ENCODE measurements at places on chromosomes 5 and 9. TPM values are rescaled to one million over a fixed set of nuclear protein-coding genes. Genes with fewer than 3 reads are reported as not detected.

Gene PRDM12
- not detected for total RNA-seq

Gene ZMAT2
- total RNA-seq: 31.8 TPM

Gene NUTM2F
- not detected for total RNA-seq

Gene INSL4
- not detected for total RNA-seq

Gene HRH2
- total RNA-seq: 6.9 TPM

Gene EFNA5
- 4.2 TPM for total RNA-seq

Gene LIFR
- 80.4 TPM for total RNA-seq

Gene PAIP1
- total RNA-seq: 81.6 TPM

Gene PTAR1
- total RNA-seq: 48.3 TPM

Measured in posterior vena cava (tissue), 2 donors.